ENCODE measurements at places on chromosomes 11 and 22. TPM values are rescaled to one million over a fixed set of nuclear protein-coding genes. Genes with fewer than 3 reads are reported as not detected.

Gene TPST2
- total RNA-seq: 49.4 TPM

Gene FBLN1
- 144 TPM for total RNA-seq

Gene ZNF215
- 2.5 TPM for total RNA-seq

Gene B4GALNT4
- total RNA-seq: 5.8 TPM

- no peaks in the 10 kb centered on the region for H3K4me1 ChIP-seq
- no peaks in the 10 kb centered on the region for H3K36me3 ChIP-seq
- DNase-seq: no peak
- H3K4me3 ChIP-seq: no peak overlapping the region
- H3K27ac ChIP-seq: no peak overlapping the region
- H3K27me3 ChIP-seq: no peaks in the 10 kb centered on the region
These were observed 31.8 kb downstream of the SCN3B start for GRCh38 chr11:123622576-123622975.

DNA sequence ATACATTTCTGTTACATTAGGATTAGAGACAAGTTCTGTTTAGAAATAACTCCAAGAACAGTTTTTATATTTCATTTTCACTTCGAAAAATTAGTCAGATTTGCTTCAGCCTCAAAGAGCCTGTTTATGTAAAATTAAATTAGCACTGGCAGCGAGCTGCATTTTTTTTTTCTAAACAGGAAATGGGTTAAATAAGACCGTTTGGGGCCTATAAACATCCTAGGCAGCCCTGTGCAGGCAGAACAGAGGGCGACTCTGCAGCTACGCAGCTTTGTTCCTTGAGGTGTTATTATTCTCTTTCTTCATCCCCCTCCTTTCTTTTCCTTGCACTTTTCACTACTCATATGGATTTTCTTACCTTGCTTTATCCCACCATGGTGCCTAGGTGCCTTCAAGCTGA lies 48.7 kb downstream of the CWC15 start:
- DNase-seq: no peak
- peaks cover 3% of the 10 kb centered on the region for H3K4me1 ChIP-seq
- no peak overlapping the region for H3K27ac ChIP-seq
- H3K4me3 ChIP-seq: no peak overlapping the region
- no peaks in the 10 kb centered on the region for H3K27me3 ChIP-seq

GRCh38 chr11:12088047-12088481 lies 22.3 kb upstream of the MICAL2 start:
- no peaks in the 10 kb centered on the region for H3K4me1 ChIP-seq
- DNase-seq: peak; percentile 69
- peak overlapping the region; percentile 71 for H3K27ac ChIP-seq
- no peaks in the 10 kb centered on the region for H3K36me3 ChIP-seq
- H3K27me3 ChIP-seq: no peaks in the 10 kb centered on the region

DNA sequence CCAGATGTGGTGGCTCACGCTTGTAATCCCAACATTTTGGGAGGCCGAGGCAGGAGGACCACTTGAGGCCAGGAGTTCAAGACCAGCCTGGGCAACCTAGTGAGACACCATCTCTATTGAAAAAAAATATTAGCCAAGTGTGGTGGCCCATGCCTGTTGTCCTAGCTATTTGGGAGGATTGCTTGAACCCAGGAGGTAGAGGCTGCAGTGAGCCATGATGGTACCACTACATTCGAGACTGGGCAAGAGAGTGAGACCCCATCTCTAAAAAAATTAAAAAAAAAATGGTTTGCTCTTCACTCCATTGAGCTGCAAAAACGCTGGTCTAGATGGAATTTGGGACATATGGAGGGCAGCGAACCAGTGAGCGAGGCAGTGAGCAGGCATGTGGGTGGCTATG lies 21.6 kb upstream of the SOX10 start:
- no peaks in the 10 kb centered on the region for H3K36me3 ChIP-seq
- no peak for DNase-seq
- H3K27ac ChIP-seq: no peak overlapping the region
- H3K4me1 ChIP-seq: no peaks in the 10 kb centered on the region
- no peaks in the 10 kb centered on the region for H3K27me3 ChIP-seq

GRCh38 chr22:23093051-23093788 lies 22.9 kb downstream of the GNAZ start:
- H3K27ac ChIP-seq: no peak overlapping the region
- no peak overlapping the region for H3K4me3 ChIP-seq
- no peak for DNase-seq
- peaks cover 4% of the 10 kb centered on the region for H3K4me1 ChIP-seq

DNA sequence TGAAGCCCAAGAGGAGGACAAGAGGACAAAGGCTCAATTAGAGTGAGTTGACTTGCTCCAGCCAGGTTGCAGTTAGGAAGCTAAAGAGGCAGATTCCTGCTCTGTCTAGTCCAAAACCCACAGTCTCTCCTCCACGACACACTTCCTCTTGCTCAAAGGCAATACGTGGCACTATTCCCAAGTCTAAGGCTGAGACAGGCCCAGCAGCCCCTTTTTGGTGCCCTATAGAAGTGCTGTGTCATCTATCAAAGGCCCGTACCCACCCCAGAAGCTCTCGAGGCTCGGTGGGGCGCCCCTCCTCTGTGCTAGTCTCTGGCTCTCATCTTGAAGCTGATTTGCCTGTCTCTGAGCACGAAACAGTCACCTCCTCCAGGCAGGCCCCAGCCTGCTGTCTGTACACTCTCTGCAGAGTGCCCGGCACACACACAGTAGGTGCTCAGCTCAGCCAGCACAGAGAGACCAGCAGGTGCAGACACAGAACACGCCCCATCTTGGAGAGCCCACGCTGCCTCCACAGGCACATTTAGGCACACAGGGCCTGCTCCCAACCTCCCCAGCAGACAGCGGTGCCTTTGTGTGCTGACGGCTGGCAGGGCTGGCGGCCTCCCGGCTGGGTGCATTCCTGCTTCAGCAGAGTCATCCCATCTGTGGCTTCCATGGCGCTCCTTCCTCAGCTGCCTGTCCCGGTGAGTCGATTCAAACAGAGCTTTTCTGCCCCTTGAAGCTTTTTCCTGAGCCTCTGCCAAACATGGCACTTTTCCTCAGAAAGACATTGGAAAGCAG lies 52.8 kb downstream of the MYH9 start:
- no peaks in the 10 kb centered on the region for H3K27me3 ChIP-seq
- peak overlapping the region; percentile 96 for H3K27ac ChIP-seq
- DNase-seq: peak; percentile 51
- no peaks in the 10 kb centered on the region for H3K36me3 ChIP-seq
